ENCODE measurements at places on chromosomes 16 and 17. TPM values are rescaled to one million over a fixed set of nuclear protein-coding genes. Genes with fewer than 3 reads are reported as not detected.

SEBOX gene
- not detected for total RNA-seq

- no peak for DNase-seq
Observed at GRCh38 chr17:31413874-31414549, 22.5 kb downstream of the RAB11FIP4 start.

DNA sequence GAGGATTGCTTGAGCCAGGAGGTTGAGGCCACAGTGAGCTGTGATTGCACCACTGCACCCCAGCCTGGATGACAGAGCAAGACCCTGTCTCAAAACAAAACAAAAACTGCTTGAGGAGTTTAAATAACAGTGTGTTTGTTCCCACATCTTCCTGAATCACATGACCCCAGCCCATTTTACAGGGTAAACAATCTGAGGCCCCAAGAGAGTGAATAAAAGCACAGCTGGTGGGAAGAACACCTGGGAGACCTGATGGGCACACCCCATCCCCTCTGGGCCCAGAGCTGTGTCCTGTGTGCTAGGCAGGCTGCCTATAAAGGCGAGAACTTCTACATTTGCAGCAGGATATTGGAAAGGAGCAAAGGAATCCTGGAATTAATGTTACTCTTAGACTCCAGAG is 69.6 kb downstream of the PLXDC1 start:
- DNase-seq, result no peak

DNA sequence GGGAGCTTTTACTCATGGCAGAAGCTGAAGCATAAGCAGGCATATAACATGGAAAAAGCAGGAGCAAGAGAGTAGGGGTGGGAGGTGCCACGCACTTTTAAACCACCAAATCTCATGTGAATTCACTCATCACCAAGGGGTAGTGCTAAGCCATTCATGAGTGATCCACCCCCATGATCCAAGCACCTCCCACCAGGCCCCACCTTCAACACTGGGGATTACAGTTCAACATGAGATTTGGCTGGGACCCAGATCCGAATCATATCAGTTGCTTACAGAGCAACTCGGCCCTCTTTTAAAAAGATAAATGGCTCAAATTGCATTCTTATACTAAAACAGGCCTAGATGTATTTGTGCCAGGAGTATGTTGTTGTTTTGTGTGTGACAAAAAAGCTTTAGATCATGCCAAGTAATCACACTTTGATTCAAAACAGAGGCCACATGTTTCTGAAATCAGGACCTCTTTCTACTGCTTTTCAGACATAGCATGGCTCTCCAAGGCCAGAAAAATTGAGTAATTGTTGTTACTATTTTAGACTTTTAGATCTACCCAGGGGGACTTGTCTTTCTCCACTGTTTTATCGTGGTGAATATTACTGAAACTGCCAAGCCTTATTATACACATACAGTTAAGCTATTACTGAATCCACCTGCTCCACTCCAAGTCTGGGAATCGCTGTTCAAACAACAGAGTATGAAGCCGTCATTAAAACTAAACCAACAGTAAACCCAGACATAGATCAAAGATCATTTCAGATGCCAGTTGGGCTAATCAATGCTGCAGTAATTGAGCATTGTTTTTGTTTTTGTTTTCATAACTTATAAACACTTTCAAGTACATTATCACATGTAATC is 163.3 kb downstream of the KCNJ2 start:
- no peak for DNase-seq

DNA sequence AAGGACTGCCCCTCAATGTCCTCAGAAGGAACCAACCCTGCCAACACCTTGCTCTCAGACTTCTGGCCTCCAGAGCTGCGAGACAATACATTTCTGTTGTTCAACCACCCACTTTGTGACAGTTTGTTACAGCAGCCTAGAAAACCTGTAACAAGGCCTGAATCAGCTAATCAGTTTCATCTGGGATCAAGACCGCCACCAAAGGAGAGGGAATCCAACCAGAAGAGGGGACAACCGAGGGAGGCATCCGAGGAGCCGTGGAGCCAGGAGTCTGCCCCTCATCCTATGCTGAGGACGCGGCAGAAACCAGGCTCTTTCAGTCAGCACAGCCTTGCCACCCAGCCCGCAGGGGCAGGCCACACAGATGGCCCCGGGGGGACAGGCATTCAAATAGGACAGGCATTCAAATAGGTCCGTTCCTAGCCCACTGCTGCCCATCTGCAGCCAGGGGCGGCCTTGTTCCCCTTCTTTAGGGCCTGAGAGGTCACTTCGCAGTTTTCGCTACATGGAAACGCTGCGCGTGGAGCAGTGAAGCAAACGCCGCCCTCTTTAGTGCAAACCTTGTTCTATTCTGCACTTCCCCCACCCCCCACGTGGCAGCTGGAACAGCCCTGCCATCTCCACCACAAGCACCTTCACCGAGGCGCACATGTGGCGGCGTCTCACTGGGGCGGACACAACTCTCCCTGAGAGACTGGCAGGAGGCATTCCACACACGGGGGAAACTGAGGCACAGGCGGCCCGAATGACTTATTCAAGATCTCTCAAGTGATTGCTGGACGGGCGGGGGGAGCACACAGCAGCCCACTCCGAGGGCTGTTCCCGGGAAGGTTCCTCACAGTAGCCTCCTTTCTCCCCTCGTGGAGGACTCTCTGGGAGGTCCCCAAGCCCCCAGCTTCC is 26.7 kb downstream of the FA2H start:
- no peak for DNase-seq

- DNase-seq, result no peak
Observed at GRCh38 chr17:2613089-2613808, 19.8 kb downstream of the PAFAH1B1 start.
